ENCODE measurements at places on chromosomes 5 and 9.
A peak's percentile ranks its signal among the peaks of the same experiment; 100 is the strongest.

DNA sequence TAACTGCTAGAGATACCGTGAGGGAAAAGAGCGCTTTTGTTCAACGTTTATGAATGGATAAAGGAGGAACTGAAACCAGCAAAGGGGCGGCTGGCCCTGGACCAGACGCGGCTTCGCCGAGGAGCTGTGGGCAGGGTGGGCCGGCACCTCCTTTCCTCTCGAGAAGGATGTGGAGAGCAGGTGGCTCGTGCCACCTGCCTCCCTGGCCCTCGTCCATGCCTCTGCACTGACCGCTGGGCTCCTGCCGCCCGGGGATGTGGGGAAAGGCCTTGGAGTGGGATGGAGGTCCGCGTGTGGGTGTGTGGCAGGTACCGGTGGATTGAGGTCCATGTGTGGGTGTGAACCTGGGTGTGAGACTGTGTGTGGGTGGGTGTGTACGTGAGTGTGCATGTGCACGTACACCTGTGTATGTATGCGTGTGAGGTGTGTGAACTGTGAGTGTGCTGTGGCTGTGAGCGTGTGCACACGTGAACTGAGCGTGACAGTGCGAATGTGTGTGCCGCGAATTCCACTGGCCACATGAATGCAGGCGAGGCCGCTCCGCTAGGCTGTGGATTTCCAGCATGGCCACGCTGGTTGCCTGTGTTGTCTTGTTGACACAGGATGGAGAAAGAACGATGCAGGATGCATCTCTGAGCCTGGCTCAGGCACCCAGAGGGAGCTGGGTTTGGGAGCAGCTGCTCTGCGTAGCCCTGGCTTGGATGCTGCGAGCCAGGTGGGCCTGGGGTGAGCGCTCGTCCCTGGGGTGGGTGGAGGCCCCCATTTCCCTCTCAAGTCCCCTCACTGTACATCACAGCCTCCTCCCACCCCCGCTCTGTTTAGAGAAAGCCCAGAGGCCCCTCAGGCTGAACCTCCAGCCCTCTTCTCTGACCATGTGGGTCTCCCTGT lies 4.4 kb upstream of the CEP72 start:
- DNase-seq = no peak

DNA sequence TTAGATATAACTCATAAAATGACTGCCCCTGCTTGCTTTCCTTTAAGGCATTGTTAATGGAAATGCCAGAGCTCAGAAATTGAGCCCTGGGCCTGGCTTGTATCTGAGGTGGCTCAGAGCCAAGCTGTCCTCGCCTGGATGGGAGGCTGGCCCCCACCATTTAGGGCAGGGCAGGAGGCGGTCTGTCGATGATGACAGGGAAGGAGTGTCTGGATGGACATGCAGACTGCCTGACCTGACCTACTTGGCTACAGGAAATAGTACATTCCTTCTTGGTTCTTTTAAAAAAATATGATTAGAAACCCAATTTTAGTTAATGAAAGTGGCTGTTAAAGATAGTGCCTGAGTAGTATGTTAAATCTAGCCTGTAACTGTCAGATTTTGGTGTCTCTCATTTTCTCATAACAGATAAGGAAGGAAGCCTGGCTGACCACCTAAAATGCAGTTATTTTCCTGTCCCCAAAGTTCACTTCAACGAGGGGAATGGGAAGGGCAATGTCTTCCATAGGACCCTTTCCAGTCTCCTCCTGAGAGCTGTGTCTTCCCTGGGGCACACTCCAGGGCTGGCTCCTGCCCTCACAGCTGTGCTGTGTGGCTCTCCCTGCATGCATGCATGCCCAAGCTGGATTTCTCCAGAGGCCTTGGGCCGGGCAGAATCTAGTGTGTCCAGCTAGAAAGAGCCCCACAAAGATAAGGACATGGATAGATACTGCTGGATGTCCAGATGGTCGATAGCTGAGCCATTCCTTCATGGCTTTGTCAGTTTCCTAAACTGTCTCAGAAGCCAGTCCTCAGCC lies 42.3 kb downstream of the MACROH2A1 start:
- no peak for DNase-seq

DNA sequence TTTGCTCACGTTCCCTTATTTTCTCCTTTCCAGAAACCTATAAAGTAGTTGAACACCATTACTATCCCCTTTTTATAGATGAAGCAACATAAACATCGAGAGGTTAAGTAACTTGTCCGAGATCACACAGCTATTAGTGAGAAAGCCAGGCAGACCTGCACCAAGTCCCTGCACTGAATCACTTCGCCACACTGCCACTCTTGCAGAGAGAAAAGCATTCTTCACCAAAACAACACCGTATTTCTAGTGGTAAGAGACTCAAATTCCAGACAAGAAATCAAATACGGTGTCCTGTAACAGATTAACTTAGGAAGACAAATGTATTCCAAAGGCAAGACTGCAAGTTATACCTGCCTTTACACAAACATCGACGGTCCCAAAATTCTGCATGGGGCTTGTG lies 82.0 kb upstream of the DMRT1 start:
- DNase-seq = no peak

DNA sequence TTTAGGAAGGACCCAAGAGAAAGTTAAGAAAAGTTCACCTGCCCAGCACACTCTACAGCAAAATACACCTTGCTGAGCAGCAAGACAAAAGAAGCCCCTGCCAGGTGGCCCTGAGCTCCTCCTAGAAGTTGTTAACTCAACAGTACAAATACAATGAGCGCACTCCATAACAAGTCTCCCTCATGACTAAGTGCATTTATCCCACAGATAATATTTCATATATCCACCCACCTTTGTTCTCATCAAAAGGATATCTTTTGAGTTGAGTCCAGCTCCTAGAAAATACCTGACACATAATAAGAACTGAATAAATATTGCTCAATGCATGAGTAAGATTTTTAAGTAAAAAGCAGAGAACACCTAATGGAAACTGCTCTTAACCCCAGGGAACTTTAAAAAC lies 73.3 kb downstream of the ABCA1 start:
- no peak for DNase-seq

DNA sequence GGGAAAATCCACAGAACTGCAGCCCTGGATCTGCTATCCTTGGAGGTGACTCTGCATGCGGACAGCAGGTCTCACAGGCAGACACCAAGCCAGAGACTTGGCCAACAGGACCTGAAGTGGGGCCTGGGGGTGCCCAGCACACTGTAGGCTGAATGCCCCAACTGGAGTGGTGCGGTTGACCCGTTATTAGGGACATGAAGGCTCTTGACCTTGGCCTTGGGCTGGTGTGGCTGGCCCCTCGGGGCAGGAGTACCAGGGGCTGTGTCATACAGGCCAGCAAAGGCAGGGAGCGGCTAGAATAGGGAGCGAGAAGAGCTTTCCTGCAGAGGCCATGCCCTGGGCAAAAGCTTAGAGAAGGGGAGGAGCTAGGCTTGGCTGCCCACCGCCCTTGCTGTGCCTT lies 153.2 kb upstream of the MVB12B start:
- DNase-seq = no peak

GRCh38 chr5:39760385-39761198 lies 335.8 kb upstream of the DAB2 start:
- peak; percentile 64 for DNase-seq

DNA sequence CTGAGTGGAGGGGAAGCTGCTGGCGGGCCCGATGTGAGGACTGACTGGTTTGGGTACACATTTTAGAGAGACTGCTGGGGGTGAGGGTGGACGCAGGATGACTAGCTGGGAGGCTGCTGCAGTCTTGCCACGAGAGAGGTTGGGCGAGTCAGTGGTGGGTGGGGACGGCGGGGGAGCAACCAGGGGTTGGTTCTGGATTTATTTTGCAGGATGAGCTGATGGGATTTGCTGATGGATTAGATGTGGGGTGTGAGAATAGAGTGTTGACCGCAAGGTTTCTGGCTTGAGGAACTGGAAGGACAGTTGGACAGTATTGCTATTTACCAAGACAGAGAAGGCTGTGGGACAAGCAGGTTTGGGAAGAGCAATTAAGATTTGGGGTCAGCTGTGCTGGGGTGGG lies 5.8 kb upstream of the NDST1 start:
- DNase-seq = no peak

GRCh38 chr5:114360816-114361723 lies 800 bp upstream of the KCNN2 start:
- DNase-seq = peak; percentile 4

- no peak for DNase-seq
Measured at GRCh38 chr9:13163946-13164345, 115.5 kb downstream of the MPDZ start.

- no peak for DNase-seq
Measured at GRCh38 chr9:70510157-70510770, 95.8 kb upstream of the KLF9 start.

Measured in HTR-8/SVneo (cell line).